ENCODE measurements at places on chromosomes 11 and 22.

- no peak for DNase-seq
Measured at GRCh38 chr11:132456751-132457328, 1075.5 kb downstream of the OPCML start.

DNA sequence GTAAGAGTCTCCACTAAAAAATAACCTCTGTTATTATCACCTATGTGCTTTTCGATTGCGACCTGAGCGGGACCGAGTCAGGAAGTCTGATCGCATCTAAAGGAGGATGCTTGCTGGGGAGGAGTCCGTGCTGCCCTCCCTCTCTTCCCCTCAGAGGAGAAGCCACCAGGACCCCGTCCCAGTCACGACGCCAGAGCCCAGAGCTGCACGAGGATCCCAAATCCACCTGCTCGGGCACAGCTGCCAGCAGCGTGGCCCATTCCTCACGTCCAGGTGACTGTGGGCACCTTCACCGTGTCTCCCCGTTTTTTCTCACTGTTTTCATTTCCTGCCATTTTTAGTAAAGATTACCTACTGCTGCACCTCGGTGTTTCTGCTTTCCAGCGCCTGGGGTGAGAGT lies 390.3 kb downstream of the BRD1 start:
- DNase-seq, result no peak

DNA sequence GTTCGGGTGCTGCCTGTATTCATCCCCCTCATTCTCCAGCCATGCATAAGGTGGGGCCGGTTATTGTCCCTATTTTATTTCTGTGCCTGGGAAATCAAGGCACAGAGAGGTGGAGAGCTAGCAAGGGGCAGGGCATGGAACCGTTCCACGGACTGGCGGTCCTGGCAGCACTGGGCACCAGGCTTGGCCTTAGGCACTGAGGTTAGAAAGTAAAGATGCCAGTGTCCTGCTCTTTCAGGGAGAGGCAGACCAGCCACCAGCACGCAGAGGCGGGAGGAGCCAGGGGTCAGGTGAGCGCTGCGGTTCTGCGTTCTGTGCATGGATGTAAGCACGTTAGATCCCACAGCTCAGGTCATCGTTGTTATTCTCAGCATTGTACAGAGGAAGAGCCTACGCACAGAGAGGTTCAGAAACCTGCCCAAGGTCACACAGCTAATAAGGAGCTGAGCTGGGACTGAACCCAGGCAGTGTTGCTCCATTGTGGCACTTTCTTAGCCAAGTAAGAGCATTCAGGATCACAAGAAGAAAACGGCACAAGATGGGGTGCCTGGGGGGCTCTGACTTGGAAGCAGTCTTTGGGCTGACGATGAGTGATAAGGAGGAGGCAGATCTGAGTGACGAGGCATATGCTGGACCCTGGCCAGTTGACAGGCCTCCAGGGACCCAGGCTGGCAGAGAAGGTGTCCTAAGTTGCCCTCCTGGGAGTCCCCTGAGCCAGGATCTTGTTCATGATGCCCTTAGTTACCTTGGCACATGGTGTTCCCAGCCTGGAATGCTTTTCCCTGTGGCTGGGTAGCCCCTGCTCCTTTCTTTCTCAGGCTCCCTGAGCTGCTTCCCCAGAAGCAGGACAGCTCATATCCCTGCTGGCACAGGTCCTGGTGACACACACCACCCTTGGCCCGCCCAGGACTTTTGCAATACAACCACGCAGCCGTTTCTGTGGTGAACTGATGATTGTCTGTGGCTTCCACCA lies 41.1 kb downstream of the OSBPL5 start:
- DNase-seq, result no peak

- no peak for DNase-seq
Measured at GRCh38 chr11:92227959-92228935, 3.6 kb downstream of the FAT3 start.

DNA sequence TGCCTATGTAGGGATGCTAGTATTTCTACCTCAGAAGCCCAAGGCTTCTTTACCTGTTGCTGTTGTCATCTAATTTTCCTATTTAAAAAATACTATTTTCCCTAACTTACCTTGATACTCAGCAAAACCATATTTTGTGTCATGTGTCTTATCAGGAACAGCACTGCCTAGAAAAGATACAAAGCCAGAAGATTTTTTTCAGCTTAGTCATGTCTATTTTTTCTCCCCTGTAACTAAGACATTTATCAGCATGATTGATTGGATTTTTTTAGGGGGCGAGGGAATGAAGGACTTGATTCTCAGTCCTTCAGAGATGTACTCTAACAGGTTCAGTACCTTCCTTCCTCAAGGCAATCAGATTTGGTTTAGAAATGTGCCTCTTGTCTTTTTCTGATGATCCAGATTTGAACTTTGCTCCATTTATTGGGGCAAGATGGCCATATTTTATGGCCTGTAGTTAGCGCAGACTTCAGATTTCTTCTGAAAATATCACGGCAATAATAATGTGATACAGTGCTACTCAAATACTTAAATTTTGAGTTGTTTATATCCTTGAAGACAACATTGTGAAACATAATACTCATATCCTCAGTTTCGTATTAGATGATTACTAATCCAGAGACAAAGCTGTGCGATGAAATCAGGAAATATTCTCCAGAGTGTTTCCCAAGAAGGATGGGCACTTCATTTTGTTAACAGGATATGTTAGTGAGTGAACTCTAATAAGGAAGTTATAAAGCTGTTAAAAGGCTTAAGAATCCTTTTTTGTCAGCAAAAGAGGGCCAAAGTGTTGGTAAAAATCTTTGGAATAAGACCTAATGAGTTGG lies 3.8 kb upstream of the PIK3IP1 start:
- DNase-seq, result no peak

Measured in stimulated activated CD4-positive, alpha-beta T cell treated with anti-CD3 and anti-CD28 coated beads, TNF-alpha, amount 100 ng/mL, for 1 hour (primary cell).